ENCODE measurements at places on chromosomes 12 and 14.

GRCh38 chr12:113315358-113315757 lies 19.6 kb downstream of the SLC8B1 start:
- DNase-seq = no peak

DNA sequence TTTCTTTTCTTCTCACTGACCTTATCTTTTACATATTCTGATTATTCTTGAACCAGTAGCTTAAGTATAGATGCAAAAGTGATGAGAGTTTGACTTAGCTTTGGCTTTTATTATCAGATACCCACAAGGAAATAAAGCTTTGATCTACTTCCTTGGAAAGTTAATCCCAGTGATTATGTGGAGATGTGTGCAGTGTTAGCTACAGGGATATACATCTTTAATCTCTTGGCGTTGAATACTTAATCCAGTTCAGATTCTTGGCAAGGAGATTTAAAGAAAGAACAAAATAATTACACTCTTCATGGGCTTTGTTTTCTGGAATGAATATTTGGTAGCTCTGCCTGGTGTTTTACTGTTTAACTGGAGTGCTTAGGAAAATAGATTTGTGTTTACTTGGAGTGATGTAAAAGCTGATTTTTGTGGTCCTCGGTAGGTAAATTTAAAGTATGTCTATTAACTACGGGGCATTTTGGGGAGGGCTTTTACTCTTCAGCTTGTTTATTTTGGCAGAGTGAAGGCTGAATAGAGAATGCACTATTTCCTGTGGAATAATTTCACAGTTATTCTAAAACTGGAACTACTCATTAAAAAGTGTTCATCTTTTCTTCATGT lies 150.1 kb upstream of the LRIG3 start:
- DNase-seq = no peak

- no peak for DNase-seq
Observed at GRCh38 chr12:49535921-49536525, 2.8 kb upstream of the KCNH3 start.

DNA sequence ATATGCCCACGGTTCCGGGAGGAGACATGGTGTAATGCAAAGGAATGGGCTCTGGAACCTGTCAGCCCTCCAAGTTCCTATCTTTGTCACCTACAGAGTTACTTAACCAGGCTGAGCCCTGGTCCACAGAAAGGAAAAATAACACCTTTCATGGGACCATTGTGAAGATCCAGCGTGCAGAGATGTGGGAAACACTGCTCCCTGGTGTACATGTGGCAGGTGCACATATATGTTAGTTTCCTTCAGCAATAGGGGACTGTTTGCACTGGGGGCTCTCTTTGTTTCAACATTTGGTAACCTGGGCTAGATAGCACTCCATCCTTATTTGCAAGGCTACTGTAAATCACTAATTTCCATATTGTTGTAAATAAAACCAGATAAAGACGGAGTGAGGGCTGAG lies 72.3 kb downstream of the ANO2 start:
- DNase-seq = no peak

- no peak for DNase-seq
Observed at GRCh38 chr12:111753144-111753881, 13.4 kb upstream of the ALDH2 start.

DNA sequence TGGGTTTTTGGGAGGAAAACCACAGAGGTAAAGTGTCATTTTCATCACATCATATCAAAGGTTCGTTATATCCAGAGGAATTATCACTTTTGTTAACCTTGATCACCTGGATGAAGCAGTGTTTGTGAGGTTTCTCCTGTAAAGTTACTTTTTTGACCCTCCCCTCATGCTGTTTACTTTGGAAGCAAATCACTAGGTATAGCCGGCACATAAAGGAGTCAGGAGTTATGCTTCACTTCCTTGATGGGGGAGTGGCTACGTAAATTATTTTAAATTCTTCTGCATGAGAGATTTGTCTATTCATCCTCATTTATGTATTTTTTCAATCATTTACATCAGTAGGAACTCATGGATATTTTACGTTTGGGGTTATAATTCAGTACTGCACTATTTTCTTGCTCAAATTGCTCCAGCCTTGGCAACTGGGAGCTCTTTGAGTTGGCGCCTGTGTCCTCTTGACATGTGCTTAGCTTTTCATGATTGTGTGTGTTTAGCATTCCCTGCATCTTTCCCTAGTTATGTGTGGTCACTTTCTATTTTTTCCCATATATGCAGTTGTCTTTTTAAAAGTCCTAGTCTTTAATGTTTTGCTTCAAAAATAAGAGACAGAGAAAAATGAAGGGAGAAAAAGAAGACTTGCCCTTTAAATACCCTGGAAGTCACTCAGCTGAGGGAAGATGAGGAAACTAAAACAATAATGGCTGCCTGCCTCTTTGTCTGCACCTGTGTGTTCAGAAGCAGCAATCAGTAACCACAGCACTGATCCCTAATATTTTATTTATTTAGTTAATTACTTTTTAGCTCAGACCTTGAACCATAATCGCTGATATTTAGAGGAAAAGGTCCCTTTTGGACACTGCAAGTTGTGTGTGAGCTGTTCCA lies 62.1 kb downstream of the ZNF641 start:
- no peak for DNase-seq

DNA sequence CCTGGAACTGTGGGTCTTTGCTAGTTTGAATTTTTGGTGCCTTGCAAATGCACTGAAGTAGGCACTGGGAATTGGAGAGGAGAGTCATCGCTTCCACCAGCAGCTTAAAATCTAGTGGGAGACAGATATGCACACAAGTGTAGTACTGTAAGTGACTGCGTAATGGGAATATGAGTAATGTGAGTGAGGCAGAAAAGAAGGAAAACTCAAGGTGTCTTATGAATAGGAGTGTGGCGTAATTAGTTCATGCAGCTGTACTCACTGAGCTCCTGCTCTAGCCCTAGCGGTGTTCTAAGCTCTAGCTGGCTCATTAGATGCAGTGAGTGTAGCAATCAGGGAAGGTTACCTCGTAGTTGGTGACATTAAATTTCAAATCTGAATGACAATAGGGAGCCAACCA lies 2.8 kb downstream of the TCP11L2 start:
- DNase-seq = no peak

- DNase-seq = no peak
Observed at GRCh38 chr14:51962711-51963110, 26.6 kb upstream of the RTRAF start.

DNA sequence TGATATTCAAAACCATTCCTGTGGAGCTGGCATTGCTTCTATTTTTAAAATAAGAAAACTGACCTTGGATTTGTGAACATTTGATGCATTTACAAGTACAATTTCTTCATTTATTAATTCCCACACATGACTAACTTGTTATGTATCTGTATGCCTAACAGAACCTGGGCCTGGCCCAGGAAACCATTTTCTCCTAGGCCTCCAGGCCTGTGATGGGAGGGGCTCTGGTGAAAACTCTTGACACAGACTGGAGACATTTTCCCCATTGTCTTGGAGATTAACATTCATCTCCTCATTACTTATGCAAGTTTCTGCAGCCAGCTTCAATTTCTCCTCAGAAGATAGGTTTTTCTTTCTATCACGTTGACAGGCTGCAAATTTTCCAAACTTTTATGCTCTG lies 42.0 kb downstream of the GLIPR1L2 start:
- DNase-seq = no peak

- no peak for DNase-seq
Observed at GRCh38 chr12:53989227-53990113, 4.5 kb downstream of the HOXC10 start.

GRCh38 chr12:65651060-65651459 lies 173.2 kb upstream of the HMGA2 start:
- DNase-seq = no peak

- DNase-seq = no peak
Observed at GRCh38 chr12:70052931-70053497, 190.2 kb upstream of the CNOT2 start.

GRCh38 chr14:46057799-46058198 lies 593.8 kb downstream of the RPL10L start:
- no peak for DNase-seq

DNA sequence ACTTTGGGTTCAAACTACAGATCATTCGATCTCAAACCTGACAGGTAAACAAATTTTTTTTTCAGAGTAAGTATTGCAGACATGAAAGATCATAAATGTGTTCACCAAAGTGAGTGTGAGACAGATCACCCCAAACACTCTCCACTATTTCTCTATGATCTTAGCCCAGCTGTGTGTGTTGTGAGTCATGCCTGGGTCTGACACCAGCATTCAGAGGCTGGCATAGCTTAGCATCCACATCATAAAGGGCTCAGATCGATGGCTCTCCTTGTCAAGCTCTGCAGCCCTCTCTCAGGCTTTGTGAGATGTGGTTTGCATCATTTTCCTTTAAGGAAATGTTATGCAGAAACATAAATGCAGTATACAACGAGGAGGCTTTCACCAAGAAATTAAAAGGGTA lies 164.9 kb downstream of the ETV6 start:
- no peak for DNase-seq

GRCh38 chr12:10501030-10501429 lies 4.7 kb upstream of the EIF2S3B start:
- no peak for DNase-seq

Measured in stimulated activated CD4-positive, alpha-beta T cell treated with anti-CD3 and anti-CD28 coated beads, Interleukin-1b, Interleukin-23, amount 100 ng/mL, for 1 hour (primary cell).